Large intestine (tissue), 12 donors: ENCODE measurements at places on chromosomes 5 and 9. TPM values are rescaled to one million over a fixed set of nuclear protein-coding genes. Genes with fewer than 3 reads are reported as not detected.

ZDHHC11B gene
- polyA plus RNA-seq: 16.1 TPM

CMYA5 gene
- polyA plus RNA-seq: 2.3 TPM

BARX1 gene
- 0.06 TPM for polyA plus RNA-seq

HAVCR2 gene
- 2.3 TPM for polyA plus RNA-seq

SPINK5 gene
- 0.70 TPM for polyA plus RNA-seq

RECK gene
- polyA plus RNA-seq: 9.1 TPM

CEP120 gene
- 12.2 TPM for polyA plus RNA-seq

SERF1A gene
- 14.6 TPM for polyA plus RNA-seq

GPR151 gene
- polyA plus RNA-seq: 0.04 TPM

ZNF354C gene
- 6.0 TPM for polyA plus RNA-seq

MARCOL gene
- not detected for polyA plus RNA-seq

TENT4A gene
- polyA plus RNA-seq: 24.7 TPM

SLC28A3 gene
- polyA plus RNA-seq: 0.81 TPM

GTF2H2C gene
- polyA plus RNA-seq: 61.1 TPM

ROPN1L gene
- polyA plus RNA-seq: 0.30 TPM

ADAMTSL1 gene
- 3.6 TPM for polyA plus RNA-seq

PRDM9 gene
- polyA plus RNA-seq: not detected

ROR2 gene
- polyA plus RNA-seq: 17.5 TPM

TICAM2 gene
- polyA plus RNA-seq: 2.9 TPM

PKD2L2 gene
- 0.15 TPM for polyA plus RNA-seq

GDA gene
- polyA plus RNA-seq: 97.2 TPM

TAS2R1 gene
- polyA plus RNA-seq: not detected

PCDHA11 gene
- 1.3 TPM for polyA plus RNA-seq

ANKRA2 gene
- polyA plus RNA-seq: 38.7 TPM

FOXI1 gene
- polyA plus RNA-seq: 0.03 TPM

PCDHGA11 gene
- polyA plus RNA-seq: 1.4 TPM

ENG gene
- 21.6 TPM for polyA plus RNA-seq

SPATA31C1 gene
- 0.18 TPM for polyA plus RNA-seq

CRHBP gene
- polyA plus RNA-seq: 0.76 TPM

PTGDS gene
- 4.6 TPM for polyA plus RNA-seq

PCDHA9 gene
- polyA plus RNA-seq: 0.24 TPM

CDH6 gene
- polyA plus RNA-seq: 13.1 TPM

HTR4 gene
- 4.7 TPM for polyA plus RNA-seq

SLF1 gene
- 9.5 TPM for polyA plus RNA-seq

PCDHA6 gene
- polyA plus RNA-seq: 0.85 TPM

NR6A1 gene
- polyA plus RNA-seq: 5.0 TPM

PCDHGA9 gene
- 1.9 TPM for polyA plus RNA-seq

ACSL6 gene
- 2.9 TPM for polyA plus RNA-seq
